ENCODE measurements at places on chromosomes 6 and 20. TPM values are rescaled to one million over a fixed set of nuclear protein-coding genes. Genes with fewer than 3 reads are reported as not detected.

Gene SYNCRIP
- 90.5 TPM for total RNA-seq

Gene SYNDIG1
- 1.6 TPM for total RNA-seq

Gene CCM2L
- not detected for total RNA-seq

Gene COL12A1
- 342 TPM for total RNA-seq

Gene OVOL2
- total RNA-seq = not detected

Gene PTK6
- total RNA-seq = not detected

Gene CST1
- total RNA-seq = not detected

Gene PAK5
- total RNA-seq = not detected

Gene MICAL1
- total RNA-seq = 48.1 TPM

Gene ADGB
- not detected for total RNA-seq

Gene MARCKS
- 122 TPM for total RNA-seq

Gene SAMD3
- 9.1 TPM for total RNA-seq

Gene MICB
- total RNA-seq = 3.4 TPM

Gene TMEM244
- total RNA-seq = not detected

Gene TBPL1
- 30.2 TPM for total RNA-seq

Gene PRICKLE4
- 0.45 TPM for total RNA-seq
